ENCODE measurements at places on chromosomes 16 and 17. TPM values are rescaled to one million over a fixed set of nuclear protein-coding genes. Genes with fewer than 3 reads are reported as not detected.

The IGSF6 gene
- not detected for total RNA-seq

The PHLPP2 gene
- 8.5 TPM for total RNA-seq

The VAC14 gene
- 30.7 TPM for total RNA-seq

The CPNE7 gene
- 1.3 TPM for total RNA-seq

The ODAD4 gene
- total RNA-seq: 0.72 TPM

The CIBAR2 gene
- total RNA-seq: not detected

The RNF213 gene
- 189 TPM for total RNA-seq

All from smooth muscle cell of the pulmonary artery (primary cell).